ENCODE measurements at places on chromosomes 6 and 20.

DNA sequence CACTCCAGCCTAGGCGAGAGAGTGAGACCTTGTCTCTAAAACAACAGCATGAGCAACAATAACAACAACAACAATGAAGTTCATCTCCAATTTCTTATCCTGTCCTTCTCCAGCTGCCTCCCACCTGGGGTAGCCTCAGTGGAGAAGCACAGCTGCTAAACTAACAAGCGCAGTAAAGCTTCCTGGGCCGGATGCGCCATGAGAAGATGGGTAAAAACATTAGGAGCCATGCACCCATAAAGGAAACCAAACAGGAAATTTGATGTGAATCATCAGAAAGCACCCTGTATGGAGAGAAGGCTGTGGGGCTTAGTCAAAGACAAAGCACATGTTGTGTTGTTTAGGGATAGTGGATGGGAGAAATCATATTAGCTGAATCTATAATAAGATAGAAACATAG, 61.1 kb upstream of the CCN6 start:
- DNase-seq: no peak

DNA sequence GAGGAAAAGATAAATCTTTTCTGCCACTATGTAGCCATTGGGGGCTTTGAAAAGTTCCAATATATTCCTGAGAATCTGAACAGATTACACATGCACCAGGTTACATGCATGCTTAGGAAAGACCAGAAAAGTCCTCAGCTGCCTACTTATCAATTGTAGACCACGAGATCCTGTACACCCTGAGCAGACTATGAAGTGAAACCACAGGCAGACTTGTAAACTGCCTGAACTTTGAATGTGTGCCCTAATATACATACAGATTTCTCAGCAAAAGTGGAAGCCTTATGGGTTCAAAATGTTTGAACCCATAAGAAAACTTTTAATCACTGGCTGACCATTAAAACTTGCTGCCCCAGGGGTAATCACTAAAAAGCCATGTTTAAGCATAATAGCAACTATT, 273.5 kb upstream of the RUNX2 start:
- DNase-seq: no peak

- no peak for DNase-seq
Measured at GRCh38 chr6:37024656-37025337, 19.3 kb downstream of the FGD2 start.

- DNase-seq: no peak
Measured at GRCh38 chr6:72987301-72987700, 238.0 kb downstream of the KHDC1L start.

Measured in DMS79 treated with DMSO at 0.1 percent for 48 hours (cell line).